ENCODE measurements at places on chromosomes 5 and 9.

GRCh38 chr5:180673371-180674089 is 24.1 kb upstream of the FLT4 start:
- no peak for DNase-seq

GRCh38 chr5:16754601-16755000 is 137.8 kb upstream of the RETREG1 start:
- no peak for DNase-seq

GRCh38 chr5:1536322-1536845 is 12.6 kb upstream of the LPCAT1 start:
- peak; percentile 81 for DNase-seq

GRCh38 chr5:54702470-54702869 is 184.9 kb downstream of the SNX18 start:
- DNase-seq = no peak

GRCh38 chr5:123585871-123586270 is 73.9 kb downstream of the CSNK1G3 start:
- DNase-seq = no peak

GRCh38 chr9:90972057-90972456 is 170.4 kb downstream of the SYK start:
- no peak for DNase-seq

- no peak for DNase-seq
These were observed 41.0 kb downstream of the FXN start for GRCh38 chr9:69076550-69076949.

DNA sequence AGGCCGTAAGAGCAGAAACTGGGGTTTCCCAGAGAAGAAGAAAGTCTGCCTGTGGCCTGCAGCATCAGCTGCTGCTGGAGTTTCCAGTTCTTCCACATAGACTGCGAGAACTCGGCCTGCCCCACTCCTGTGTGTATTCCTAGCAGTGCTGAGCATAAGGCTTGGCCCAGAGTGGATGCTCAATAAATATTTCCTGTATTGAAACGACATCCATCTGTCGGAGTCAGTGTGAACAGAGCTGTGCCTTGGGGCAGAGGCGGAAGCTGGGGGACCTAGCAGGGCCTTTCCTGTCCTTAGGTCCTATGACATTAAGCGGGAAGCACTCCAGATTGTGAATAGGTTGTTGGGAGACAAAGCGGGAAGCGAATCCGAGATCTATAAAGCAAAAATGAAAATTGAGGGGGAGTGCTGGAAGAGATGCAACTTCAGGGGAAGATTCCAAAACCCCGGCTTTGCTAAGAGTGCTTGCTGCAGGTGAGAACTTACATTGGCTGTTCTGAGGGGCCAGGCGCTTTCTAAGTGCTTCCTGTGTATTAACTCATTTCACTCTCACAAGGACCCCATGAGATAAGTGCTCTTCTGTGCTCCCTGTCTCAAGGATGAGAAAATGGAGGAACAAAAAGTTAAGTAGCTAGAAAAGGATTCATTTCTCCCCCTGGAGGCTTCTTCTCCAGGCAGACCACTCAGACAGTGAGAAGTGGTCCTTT is 76.1 kb upstream of the CXCL14 start:
- no peak for DNase-seq

GRCh38 chr9:137710704-137711103 is 91.9 kb downstream of the EHMT1 start:
- DNase-seq = no peak

GRCh38 chr9:72661401-72662135 is 140.2 kb downstream of the TMC1 start:
- no peak for DNase-seq

GRCh38 chr5:91998774-91999173 is 615.7 kb upstream of the ARRDC3 start:
- DNase-seq = no peak

DNA sequence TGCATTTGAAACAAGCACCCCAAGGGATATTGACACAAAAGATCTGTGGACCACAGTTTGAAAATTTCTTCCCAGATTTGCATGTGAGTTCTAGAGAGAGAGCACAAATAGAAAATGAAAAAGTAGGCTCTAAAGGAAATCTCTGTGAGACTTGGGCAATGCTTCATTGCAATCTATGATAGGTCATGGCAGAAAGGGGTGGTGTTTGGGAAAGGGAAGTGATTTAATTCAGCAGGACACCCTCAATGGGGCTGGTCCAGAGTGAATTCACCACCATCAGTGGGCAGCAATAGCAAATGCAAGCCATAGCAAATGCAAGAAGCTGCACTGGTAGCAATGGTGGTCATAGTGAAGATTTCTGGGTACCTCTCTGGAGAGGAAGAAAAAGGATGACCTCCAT is 58.1 kb downstream of the ANKRD55 start:
- no peak for DNase-seq

- no peak for DNase-seq
These were observed 203.6 kb upstream of the ADRA1B start for GRCh38 chr5:159712672-159713071.
